ENCODE measurements at places on chromosomes 4 and X.

DNA sequence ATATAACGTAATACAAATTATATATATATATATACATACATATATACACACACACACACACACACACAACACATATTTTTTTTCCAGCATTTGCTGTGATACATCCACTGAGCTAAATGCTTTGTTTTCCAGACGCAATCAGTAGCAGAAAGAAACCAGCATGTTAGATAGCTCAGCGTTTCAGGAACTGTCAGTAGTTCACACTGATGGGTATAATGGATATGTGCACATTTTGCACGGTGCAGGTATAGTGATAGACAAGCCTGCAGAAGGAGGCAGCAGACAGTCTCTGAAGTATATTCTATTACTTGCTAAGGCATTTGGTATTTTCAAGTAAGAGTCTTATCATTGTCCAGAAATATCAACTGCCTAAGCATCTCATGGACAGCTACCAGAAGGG is 741.6 kb upstream of the HS3ST1 start:
- no peak for DNase-seq

DNA sequence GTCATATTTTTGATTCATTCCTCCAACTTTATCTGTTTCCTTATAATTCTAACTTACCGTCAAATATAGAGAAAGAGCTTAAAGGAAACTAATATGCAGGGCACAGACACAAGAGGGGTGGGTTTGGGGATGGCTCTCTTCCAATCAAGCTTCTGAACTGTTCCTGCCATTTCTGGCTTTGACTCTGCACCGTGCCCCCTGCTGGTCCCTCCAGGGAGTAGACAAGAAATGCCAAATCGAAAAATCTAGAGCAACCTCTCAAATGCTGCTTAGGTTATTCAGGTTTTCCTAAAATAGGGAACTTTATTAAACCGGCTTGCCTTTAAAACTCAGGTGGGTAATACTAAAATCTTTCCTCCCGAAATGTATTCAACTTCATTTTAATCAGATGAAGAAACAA is 39.8 kb upstream of the VCX3A start:
- no peak for DNase-seq

GRCh38 chr4:73902038-73902637 is 32.9 kb downstream of the CXCL1 start:
- DNase-seq = no peak

DNA sequence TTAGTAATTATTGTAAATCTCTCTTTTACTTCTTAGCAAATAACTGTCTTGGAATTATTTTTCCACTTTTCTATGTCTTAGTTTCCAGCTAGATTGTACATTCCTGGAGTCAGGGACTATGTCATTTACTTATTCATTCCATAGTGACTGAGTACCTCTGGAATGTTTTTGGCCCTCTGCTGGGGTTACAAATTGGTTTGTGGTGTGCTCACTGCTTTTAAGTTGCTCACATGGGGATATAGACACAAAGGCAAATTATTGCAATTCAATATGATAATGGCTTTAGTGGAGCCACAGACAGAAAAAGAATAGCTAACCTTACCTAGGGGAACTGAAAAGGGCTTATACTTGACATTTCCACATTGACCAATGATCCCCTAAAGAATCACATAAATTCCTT is 63.7 kb upstream of the PDGFRA start:
- DNase-seq = no peak

DNA sequence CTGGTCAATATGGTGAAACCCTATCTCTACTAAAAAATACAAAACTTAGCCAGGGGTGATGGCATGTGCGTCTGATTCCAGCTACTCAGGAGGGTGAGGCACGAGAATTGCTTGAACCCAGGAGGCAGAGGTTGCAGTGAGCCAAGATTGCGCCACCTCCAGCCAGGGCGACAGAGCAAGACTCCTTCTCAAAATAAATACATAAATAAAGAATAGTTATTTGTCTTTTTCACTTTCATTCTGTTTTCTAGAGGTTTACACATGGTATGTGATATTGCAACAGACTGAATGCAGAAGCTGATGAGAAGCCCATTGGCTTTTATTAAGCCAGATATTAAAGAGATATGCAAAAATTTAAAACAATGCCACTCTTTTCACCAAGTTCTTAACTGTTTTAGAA is 8.2 kb downstream of the KLHL15 start:
- no peak for DNase-seq

DNA sequence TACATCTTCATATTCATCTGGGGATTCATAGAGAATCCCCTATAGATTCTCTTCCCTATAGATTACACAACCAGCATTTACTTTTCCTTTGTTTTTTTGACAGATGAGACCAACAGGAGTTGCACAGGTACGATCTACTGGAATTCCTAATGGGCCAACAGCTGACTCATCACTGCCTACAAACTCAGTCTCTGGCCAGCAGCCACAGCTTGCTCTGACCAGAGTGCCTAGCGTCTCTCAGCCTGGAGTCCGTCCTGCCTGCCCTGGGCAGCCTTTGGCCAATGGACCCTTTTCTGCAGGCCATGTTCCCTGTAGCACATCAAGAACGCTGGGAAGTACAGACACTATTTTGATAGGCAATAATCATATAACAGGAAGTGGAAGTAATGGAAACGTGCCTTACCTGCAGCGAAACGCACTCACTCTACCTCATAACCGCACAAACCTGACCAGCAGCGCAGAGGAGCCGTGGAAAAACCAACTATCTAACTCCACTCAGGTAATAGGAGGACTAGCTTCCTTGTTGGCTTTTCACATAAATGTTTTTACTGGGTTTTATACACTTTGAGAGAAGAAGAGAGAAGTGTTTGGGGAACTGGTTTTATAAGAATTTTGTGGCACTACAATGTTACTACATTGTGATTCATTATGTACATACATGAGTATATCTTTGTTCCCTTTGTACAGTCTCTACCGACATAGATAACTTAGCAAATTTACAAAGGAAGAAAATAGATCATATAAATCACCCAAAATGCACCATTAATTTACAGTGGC is 137.2 kb downstream of the DIPK2B start:
- no peak for DNase-seq

GRCh38 chr4:171812665-171813525 is at the start of gene GALNTL6:
Gene GALNTL6 (plus strand): TSS chr4:171813404.
- no peak for DNase-seq

DNA sequence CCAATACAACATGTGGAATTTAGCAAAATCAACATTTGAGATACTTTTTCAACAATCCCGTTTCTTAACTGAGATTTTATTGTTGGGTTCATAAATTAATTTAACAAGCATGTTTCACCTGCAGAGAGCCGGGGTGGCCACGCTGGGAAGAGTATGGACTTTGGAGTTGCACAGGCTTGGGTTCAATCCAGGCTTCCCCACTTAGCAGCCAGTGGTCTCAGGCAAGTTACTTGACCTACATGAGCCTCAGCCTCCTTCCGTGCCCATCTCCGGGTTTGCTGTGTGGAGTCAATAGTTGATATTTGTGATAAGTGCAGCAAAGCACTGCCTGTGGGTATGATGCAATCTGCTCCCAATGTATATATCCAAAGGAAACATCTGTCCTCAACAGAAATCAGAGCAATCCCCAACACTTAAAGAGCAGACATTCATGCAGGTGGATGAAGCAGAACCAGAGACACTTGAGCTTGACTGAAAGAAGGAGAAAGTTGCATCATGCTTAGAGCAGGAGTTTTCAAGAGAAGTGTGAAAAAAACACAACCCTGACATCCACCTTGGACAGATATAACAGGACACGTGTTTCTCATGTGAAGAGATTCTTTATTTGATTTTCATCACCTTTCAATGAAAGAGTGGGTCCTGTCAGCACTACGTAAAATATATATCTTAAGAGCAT is 5.1 kb downstream of the CYTL1 start:
- no peak for DNase-seq

DNA sequence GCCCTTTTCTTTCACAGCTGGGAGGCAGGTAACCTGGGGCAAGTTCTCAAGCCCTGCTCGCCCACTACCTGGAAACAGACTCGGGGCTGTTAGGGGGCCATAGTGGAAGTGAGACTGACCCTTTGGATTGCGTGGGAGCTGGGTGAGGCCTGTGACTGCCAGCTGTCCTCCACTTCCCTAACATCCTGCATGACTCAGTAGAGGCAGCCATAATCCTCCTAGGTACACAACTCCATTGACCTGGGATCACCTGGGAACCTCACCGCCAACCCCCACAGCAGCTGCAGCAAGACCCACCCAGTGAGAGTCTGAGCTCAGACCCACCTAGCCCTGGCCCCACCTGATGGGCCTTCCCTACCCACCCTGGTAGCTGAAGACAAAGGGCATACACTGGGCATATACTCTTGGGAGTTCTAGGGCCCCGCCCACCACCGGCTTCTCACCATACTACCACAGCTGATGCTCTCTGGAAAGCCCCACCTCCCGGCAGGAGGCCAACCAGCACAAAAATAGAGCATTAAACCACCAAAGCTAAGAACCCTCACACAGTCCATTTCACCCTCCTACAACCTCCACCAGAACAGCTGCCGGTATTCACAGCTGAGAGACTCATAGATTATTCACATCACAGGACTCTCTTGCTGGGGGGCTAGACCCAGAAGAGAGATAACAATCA is 61.1 kb upstream of the DCTD start:
- DNase-seq = no peak

Measured in activated naive CD8-positive, alpha-beta T cell treated with anti-CD3 and anti-CD28 coated beads, Interleukin-2, amount 50 U/mL, for 16 hours (primary cell).